Stimulated activated memory B cell treated with anti-CD40 and anti-IgM and Interleukin-4, amounts not matched to agents 10 μg/mL and 1 μg/mL and 100 μg/mL, for 72 hours (primary cell): ENCODE measurements at places on chromosomes 3 and 15.

GRCh38 chr3:36777424-36778218 lies 13.3 kb upstream of the DCLK3 start:
- no peak overlapping the region for H3K4me3 ChIP-seq
- H3K4me1 ChIP-seq: no peaks in the 10 kb centered on the region
- no peak overlapping the region for H3K27ac ChIP-seq
- peaks cover 6% of the 10 kb centered on the region for H3K36me3 ChIP-seq

- ATAC-seq: no peak
- H3K36me3 ChIP-seq: peaks cover 32% of the 10 kb centered on the region
- H3K4me3 ChIP-seq: no peak overlapping the region
- H3K27me3 ChIP-seq: no peaks in the 10 kb centered on the region
Measured at GRCh38 chr3:126064627-126065258, 19.2 kb downstream of the SLC41A3 start.

DNA sequence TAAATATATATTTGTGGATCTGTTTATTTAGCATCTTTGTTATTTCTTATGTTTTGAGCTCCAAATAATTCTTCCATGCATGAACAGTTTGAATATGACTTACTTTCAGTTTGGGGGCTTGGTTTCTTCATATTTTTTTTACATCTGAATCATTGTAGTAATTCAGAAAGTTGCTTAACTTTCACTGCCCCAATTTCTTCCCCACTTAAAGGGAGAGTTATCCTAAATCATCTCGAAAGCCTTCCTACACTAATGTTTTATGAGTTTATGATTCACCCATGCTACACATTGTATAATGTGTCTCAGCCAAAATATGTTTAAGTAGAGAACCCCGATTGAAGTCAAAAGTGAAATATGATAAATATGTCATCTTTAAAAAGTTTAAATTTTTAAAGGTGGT lies 47.8 kb downstream of the SPRED1 start:
- no peak overlapping the region for H3K27ac ChIP-seq
- peaks cover 7% of the 10 kb centered on the region for H3K4me1 ChIP-seq
- peaks cover 13% of the 10 kb centered on the region for H3K36me3 ChIP-seq
- no peak for ATAC-seq
- H3K4me3 ChIP-seq: no peak overlapping the region

- peaks cover 25% of the 10 kb centered on the region for H3K4me1 ChIP-seq
- H3K4me3 ChIP-seq: no peak overlapping the region
- no peak overlapping the region for H3K27ac ChIP-seq
- H3K27me3 ChIP-seq: peaks cover 10% of the 10 kb centered on the region
Measured at GRCh38 chr3:127846576-127846975, 24.3 kb upstream of the MGLL start.

DNA sequence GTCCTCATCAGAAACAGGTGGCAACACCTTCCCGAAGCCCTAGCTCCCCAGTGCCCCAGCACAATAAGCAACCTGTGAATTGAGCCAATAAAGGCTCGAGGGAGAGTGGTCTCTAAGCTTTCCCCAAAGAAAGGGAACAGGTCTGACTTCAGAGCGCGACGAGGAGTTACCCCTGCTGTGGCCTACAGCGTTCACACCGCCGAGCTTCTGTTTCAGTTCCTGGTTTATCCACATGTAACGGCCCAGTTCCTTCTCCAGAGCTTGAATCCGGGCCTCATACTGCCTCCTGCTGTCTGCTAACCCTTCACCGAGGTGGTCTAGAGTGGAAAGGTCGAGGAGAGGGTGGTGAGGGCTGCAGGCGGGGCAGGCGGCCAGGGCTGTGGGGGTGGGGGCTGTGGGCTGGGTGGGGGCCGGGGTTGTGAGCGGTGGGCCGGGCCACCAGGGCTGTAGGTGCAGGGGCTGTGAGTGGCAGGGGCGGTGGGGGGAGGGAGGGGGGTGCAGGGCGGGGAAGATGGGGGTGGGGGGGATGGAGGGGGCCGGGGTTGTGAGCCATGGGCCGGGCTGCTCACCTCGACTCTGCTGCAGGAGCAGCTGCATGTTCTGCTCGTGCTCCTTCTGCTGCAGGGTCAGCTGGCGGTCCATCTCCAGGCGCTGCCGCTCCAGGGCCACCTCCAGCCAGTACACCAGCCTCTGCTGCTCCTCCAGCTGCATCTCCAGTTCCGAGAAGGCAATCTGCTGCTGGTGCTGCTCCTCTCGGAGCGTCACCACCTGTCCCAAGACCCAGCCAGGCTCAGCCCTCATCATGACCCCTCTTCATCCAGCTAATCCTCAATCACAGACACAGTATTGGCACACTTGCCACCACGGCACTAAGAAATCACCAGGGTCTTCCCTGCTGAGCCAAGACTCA lies 26.2 kb downstream of the KIF7 start:
- H3K27me3 ChIP-seq: no peaks in the 10 kb centered on the region
- peaks cover 11% of the 10 kb centered on the region for H3K36me3 ChIP-seq
- no peak overlapping the region for H3K4me3 ChIP-seq
- H3K4me1 ChIP-seq: peaks cover 5% of the 10 kb centered on the region
- peak; percentile 31 for ATAC-seq
- peak overlapping the region; percentile 51 for H3K27ac ChIP-seq

DNA sequence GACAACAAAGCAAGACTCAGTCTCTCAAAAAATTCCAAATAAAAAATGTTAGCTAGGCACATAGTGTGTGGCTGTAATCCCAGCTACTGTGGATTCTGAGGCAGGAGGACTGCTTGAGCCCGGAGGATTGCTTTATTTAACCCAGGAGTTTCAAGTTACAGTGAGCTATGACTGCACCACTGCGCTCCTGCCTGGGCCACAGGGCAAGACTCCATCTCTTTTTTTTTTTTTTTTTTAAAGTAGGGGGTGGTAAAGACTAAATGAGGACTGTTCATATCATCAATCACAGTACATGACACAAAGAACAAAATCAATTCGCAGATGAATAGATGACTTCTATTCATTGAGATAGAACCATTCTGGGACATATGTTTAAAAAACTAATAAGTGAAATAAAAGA lies 48.1 kb downstream of the ACAP2 start:
- peak overlapping the region; percentile 72 for H3K27ac ChIP-seq
- H3K27me3 ChIP-seq: no peaks in the 10 kb centered on the region
- H3K4me1 ChIP-seq: peaks cover 41% of the 10 kb centered on the region
- H3K36me3 ChIP-seq: no peaks in the 10 kb centered on the region
- H3K4me3 ChIP-seq: no peak overlapping the region

GRCh38 chr3:188526057-188526456 lies 372.1 kb downstream of the LPP start:
- H3K4me3 ChIP-seq: no peak overlapping the region
- H3K27ac ChIP-seq: peak overlapping the region; percentile 17
- H3K4me1 ChIP-seq: peaks cover 23% of the 10 kb centered on the region
- no peak for ATAC-seq
- H3K36me3 ChIP-seq: peaks cover 40% of the 10 kb centered on the region

DNA sequence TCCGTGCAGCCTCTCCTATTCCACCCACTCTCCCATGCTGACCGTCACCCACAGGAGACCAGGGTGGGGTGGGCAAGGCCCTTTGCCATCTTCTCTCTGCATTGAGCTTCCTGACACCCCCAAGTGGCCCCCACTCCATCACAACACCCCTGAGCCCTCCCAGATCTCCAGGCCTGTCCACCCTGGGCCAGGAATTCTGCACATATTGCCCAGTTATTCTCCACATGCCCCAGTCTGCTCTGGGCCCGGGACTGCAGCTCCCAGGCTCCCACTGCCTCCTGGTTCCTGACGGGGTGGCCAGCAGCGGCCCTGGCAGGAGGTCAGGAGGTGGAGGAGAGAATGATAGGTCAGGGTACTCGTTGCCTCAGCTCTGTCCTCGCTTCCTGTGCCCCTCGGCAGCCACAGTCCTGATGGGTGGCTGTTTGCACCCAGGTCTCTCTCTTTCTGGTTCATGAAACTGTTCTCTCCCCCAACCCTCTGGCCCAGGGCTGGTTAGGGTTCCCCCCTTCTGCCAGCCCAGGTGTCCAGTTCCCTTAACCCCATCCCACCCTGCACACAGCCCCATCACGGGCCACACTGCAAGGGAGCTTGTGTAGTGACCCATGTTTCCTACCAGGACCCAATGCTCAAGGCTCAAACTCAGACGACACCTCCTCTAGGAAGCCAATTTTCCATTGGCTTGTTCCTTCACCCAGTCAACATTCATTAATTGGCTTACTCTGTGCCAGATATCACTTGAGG lies 47.3 kb downstream of the IQSEC1 start:
- no peak overlapping the region for H3K4me3 ChIP-seq
- ATAC-seq: no peak
- H3K4me1 ChIP-seq: peaks cover 52% of the 10 kb centered on the region
- no peaks in the 10 kb centered on the region for H3K27me3 ChIP-seq
- H3K36me3 ChIP-seq: peaks cover 20% of the 10 kb centered on the region

DNA sequence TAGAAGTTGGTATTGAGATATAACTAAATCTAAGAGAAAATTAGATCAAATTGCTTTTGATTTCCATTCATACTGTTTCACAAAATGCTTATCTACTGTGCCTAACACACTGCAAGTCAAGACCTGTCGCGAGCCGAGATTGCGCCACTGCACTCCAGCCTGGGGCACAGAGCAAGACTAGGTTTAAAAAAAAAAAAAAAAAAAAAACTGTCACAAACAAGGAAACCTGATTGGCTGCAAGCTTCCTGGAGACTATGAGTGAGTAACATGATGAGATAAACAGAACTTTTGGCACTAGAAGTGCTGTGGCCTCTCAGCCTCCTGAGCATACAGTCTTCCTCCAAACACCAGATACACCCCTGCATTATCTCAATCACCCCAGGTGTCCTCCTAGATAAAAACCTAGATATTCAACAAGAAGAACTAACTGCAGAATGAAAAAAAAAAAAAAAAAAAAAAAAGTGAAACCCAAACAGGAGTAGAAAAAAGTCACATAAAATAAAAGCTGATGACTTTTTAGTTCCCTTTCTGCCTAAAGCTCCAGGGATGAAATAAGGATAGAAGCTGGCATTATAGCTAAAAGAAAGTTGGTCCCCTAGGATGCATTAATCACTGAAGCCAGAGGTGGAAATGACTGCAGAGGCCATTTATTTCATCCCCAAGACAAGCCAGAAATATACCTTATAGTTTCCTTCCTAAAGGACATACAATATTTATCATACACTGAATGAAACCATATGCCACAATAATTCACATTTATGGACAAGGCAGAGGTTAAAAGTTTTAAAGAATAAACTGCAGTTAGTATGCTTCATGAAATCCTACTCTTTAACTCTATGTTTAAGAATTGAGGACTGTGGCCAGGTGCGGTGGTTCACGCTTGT lies 82.4 kb downstream of the P3H2 start:
- no peak overlapping the region for H3K27ac ChIP-seq
- no peaks in the 10 kb centered on the region for H3K4me1 ChIP-seq
- no peak for ATAC-seq
